Fibroblast of skin of left biceps (primary cell): ENCODE measurements at places on chromosomes 6 and 20.

GRCh38 chr6:125528621-125529041 is 220.8 kb upstream of the HEY2 start:
- DNase-seq: no peak

GRCh38 chr6:166206066-166206465 is 38.4 kb upstream of the TBXT start:
- no peak for DNase-seq

GRCh38 chr6:115708850-115709249 is 351.8 kb downstream of the FRK start:
- DNase-seq: no peak

- DNase-seq: no peak
Measured at GRCh38 chr6:42821846-42822245, 40.0 kb downstream of the BICRAL start.

DNA sequence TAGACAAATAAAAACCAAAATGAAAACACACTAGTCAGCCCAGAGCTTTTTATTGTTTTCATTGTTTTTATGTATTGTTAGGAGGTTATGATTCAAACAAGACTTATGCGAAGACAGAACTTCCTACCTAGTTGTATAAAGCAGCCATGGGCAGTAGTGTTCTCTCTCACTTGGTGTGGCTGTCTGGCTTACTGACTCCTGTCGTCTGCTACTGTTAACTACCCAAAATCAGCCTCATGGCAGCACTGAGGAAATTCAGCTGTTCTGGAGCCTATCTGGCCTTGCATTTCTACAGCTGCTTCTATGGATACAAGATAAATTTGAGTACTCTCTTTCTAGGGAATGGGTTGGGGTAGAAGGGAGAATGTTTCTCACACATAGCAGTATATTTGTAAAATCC is 20.4 kb downstream of the VTA1 start:
- DNase-seq: no peak

GRCh38 chr20:53870426-53871315 is 199.7 kb downstream of the BCAS1 start:
- no peak for DNase-seq

DNA sequence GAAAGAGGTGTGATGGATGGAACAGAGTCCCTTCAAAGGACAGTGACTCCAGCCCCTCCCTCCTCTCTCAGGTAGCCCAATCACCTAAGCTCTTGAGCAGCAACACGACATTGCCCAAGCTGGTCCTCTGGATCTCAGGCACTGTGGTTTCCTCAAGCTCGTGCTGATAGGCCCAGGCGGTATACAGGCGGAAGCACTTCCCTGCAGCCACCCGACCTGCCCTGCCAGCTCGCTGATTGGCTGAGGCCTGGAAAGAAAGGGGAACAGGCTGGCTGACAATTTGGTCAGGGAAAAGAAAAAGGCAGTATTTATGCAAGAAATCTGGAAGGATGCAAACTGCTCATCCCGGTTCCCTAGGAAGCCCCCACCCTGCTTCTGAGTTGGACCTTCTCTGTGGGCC is 9.6 kb downstream of the C6orf136 start:
- DNase-seq: no peak

DNA sequence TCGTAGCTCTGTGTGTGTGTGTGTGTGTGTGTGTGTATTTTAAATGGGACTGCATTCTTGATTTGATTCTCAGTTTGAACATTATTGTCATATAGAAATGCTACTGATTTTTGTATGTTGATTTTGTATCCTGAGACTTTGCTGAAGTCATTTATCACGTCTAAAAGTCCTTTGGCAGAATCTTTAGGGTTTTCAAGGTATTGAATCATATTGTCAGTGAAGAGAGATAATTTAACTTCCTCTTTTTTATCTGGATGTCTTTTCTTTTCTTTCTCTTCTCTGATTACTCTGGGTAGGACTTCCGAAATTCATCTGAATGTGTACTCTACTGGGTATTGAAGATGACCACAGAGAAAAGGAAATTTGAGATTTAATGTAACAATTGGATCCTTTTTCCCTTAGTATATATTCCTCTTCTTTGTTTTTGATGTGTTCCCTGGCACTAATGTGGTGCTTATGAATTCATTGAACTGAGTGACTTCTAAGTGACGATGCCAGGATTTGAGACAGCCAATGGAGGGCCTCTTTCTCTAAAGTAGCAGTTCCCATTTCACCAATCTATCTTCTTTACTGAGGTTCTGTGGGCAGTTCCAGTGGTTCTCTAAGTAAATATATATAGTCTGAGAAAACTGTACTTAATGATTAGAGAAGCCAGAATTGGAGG is 47.6 kb downstream of the TNFAIP3 start:
- no peak for DNase-seq

- DNase-seq: no peak
Measured at GRCh38 chr20:33584976-33585375, 77.2 kb upstream of the C20orf144 start.

DNA sequence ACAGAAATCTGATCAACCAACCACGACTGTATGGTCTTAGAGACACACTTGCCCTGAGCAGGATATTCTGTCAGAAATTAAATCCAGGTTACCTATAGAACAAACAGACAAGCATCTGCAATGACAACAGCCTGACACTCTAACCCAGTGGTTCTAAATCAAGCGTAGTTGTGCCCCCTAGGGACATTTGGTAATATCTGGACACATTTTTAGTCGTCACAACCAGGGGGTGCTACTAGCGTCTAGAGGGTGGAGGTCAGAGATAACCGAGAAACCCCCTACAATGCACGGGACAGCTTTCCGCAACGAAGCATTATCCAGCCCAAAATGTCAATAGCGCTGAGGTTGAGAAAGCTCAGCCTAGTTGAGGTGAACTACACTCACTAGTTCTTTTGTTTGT is 32.3 kb downstream of the ID4 start:
- no peak for DNase-seq

DNA sequence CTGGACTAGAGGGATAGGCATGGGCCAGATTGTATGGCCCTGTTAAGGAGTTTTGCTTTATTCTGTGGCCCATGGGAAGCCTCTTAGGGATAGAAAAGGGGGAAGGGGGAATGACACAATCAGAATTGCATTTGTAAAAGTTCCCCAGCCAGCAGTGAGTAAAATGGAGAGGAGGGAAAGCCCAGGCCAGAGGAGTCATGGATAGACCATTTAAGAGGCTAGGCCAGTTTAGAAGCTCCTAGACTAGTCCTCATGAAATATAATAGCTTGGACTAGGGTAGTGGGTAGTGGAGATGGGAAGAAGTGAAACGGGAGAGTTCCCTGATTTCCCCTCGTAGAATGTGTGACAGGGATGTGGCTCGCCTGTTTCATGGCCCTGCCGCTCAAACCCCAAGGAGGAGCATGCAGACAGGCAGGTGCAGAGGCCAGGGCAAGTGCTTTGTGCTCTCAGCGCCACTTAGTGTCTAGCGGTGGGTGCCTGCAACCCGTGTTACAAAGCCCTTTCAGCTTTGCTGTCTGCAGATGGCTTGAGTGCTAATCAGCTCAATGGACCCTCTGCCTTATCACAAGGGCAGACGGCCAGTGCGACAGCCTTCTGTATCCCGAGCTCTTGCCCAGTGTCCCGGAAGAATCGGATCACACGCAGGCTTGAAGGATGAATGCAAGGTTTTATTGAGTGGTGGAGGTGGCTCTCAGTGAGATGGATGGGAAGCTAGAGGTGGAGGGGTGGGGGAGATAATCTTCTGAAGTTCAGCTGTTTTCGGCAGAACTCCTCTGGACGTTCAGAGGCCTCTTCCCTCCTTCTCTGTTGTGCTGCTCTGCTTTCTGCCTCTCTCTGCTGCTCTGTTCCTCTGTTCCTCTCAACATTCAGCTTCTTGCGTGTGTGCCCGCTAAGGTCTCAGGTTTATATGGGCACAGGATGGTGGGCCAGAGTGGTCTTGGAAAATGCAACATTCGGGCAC is 141.1 kb downstream of the CEP57L1 start:
- DNase-seq: no peak

- no peak for DNase-seq
Measured at GRCh38 chr20:55159230-55159629, 683.8 kb downstream of the DOK5 start.

GRCh38 chr6:100464903-100465700 is at the start of gene SIM1:
SIM1 (minus strand) TSS chr6:100464921; CDS start chr6:100463468, 1,453 bp downstream.
- peak; percentile 82 for DNase-seq
